ENCODE measurements at places on chromosomes 16 and 17.

- DNase-seq: no peak
Observed at GRCh38 chr17:18158022-18158600, 25.5 kb upstream of the ALKBH5 start.

DNA sequence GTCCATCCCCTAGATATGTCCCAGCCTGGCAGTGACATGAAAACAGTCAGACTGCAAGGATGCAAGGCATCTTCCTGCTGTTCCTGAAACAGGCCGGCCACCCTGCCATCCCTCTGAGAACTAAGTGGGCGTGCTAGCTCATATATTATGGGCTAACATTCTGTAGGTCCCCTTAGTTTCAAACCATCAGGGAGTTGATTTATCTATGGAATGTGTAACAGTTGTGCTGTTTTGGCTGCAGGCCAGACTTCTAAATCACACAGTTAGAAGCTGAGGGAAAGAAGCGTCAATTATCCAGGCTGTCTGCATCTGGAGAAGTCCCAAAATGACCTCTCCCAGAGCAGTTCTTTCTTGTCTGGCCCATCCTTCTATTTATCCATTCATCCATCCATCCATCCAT, 102.7 kb upstream of the DNAH9 start:
- no peak for DNase-seq

- no peak for DNase-seq
Observed at GRCh38 chr16:81163671-81164070, 67.5 kb upstream of the GCSH start.

GRCh38 chr16:87625241-87625797, 23.0 kb downstream of the JPH3 start:
- no peak for DNase-seq
